ENCODE measurements at places on chromosomes 4 and X.

- no peak for DNase-seq
These were observed 461.7 kb downstream of the RAPGEF2 start for GRCh38 chr4:159564615-159565014.

- DNase-seq: no peak
These were observed 11.2 kb downstream of the HNRNPD start for GRCh38 chr4:82362565-82362964.

- no peak for DNase-seq
These were observed 85.0 kb upstream of the FAM241A start for GRCh38 chr4:112060212-112060611.

GRCh38 chr4:164894702-164895101, 17.7 kb downstream of the APELA start:
- no peak for DNase-seq

GRCh38 chrX:49958727-49959485, 36.5 kb downstream of the CLCN5 start:
- DNase-seq: no peak

GRCh38 chrX:85906399-85906798, 141.0 kb downstream of the CHM start:
- DNase-seq: no peak

DNA sequence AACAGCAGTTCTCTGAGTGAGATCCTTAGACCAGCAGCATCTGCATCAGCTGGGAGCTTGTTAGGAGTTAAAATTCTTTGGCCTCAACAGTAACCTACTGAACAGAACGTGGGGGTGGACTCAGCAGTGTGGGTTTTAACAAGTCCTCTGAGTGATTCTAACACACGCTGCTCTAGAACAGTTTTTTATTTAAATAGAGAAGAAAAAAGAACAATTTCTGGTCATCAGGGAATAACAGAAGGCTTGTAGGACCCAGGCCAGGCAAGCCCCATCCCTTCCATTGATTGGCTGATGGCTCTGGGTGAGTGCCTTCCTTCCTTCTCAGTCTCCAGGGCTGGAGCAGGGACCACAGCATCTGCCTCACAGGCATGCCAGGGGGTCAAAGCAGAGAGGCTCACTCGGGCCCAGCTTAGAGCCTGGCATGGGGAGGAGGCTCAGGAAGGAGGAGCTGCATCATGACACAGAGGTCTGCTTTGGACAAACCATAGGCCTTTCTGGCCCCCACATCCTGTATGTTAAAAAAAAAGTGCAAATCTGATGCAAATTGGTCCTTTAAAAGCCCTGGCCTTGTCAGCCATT, 56.7 kb downstream of the JAKMIP1 start:
- no peak for DNase-seq

- DNase-seq: no peak
These were observed 54.4 kb downstream of the KLHL13 start for GRCh38 chrX:118062048-118062789.

- DNase-seq: no peak
These were observed 37.3 kb downstream of the CASP6 start for GRCh38 chr4:109665783-109666485.

- no peak for DNase-seq
These were observed 12.4 kb upstream of the RADX start for GRCh38 chrX:106599411-106599810.

- no peak for DNase-seq
These were observed 76.9 kb downstream of the MAGEB10 start for GRCh38 chrX:27884654-27885053.

DNA sequence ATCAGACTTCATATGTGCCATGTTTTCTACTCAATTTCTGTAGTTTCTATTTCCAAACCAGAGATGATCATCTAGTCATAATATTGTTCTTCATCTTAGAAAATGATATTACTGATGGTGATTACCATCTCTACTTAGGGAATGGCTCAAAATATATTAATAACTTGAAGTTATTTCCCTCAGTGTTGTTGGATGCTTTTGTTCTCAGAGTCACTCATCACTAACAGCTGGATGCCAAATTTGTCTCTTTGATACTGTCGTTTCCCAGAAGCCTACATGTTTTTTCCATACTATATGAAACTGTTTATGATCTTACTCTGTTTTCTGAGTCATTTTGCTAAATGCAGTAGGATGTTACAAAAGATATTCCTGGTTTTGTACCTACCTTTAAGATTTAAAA, 8.9 kb downstream of the PGAM4 start:
- DNase-seq: no peak

DNA sequence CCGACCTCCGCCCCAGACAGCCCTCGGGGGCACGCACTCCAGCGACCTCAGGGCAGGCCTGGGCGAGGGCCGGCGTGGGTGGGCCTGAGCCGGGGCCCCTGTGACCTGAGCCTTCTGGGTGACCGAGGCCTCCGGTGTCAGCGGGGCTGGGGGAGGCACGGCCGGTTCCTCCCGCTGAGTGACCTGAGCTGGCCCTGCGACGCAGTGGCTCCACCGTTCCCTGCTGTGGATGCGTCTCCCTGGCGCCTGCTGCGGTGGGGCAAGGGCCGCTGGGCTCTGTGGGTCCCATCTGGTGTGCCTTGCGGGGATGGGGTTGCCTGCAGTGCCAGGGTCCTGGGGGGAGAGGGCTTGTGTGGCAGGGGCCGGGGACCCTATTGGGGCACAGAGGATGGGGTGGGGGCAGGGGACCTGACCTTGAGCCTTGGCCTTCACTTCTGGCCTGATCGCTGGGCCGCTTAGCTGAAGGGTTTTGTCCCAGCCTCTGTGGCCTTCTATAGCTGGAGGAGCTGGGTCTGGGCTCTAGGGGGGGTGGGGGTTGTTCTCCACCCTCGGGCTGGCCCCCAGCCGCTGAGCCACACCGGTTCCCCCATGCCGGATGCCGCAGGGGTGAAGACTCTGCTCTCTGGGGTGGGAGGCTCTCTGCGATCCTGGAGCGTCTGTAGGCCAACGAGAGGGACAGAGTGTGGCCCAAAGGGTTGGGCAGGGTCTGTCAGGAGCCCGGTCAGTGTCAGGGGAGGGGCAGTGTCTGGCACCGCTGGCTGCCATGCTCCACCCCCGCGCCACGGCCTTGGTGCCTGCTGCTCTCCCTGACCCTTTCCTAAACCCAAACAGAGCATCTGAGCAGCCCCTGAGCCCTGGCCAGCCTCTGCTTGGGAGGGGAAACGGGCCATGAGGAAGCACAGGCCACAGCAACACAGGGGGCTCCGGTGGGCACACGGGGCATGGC, 2.3 kb downstream of the NAT8L start:
- DNase-seq: no peak

DNA sequence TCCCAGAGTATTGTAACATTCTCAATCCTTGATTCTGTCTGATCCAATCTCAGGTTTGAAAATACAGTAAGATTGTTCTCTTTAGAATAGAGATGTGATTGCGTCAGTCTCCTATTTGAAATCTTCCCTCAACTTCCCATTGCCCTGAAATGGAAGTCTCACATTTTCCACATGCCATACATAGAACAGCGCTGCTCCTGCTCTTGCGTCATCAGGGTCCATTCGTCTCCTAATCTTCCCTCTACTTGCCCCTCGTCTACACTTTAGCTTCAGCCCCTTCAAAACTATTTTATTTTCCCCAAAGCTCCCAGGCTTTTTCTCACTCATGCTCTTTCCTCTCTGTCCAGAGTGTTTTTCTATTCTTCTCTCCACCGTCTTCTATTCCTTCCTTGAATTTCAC, 301.7 kb upstream of the MAGEB2 start:
- DNase-seq: no peak

GRCh38 chr4:112279025-112279881, 6.5 kb downstream of the TIFA start:
- no peak for DNase-seq

DNA sequence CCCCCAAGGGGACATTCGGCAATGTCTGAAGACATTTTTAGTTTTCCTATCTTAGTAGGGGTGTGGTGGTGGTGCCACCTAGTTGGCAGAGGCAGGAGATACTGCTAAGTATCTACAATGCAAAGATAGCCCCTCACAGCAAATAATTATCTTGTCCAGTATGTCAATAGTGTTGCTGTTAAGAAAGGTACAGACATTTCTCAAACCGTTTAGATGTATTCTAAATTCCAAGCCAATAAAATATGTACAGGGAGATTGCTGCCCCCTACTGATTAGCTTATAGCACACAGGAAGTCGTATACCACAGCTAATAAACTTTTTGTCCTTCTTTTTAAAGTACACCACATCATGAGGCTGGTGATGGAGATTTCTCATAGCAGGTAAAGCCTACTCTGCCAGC, 260.5 kb downstream of the TMA16 start:
- DNase-seq: no peak

DNA sequence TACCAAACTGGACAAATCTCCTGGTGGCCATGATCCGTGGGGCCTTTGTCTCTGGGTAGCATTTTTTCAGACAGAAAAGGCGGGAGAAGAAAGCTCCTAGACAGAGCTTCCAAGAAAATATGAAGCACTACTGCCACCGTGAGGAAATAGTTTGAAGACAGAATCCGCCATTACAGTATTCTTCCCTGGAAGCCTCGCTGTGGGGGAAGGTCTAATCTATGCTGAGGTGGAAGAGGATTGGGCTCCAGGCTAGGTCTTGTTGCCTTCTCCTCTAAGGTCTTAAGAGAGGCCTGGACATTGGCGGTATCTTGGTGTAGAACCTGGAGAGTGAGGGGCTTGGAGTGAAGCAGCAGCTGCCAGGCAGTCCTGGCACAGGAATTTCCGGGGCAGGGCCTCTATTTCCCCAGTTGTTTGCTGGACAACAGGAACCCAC, 218.9 kb downstream of the OR13H1 start:
- no peak for DNase-seq

- no peak for DNase-seq
These were observed 985.1 kb upstream of the SLIT2 start for GRCh38 chr4:19266566-19266965.

DNA sequence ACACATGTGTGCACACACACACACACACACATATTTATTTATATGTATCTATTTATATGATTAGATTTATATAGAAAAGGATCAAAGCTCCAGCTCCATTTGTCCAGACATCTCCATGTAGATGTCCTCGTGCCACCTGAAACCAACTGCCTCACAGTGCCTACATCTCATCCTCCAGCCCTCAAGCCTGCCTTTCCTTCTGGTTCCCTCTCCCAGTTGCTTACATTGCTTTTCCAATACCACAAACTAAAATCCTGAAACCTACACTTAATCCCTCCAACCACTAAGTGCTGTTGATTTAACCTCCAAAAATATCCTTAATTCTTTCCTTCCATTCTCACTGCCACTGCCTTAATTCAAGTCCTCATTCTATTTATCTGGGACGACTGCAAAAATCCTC, 51.4 kb downstream of the STBD1 start:
- no peak for DNase-seq

- DNase-seq: no peak
These were observed 82.7 kb downstream of the MXRA5 start for GRCh38 chrX:3263681-3264126.

DNA sequence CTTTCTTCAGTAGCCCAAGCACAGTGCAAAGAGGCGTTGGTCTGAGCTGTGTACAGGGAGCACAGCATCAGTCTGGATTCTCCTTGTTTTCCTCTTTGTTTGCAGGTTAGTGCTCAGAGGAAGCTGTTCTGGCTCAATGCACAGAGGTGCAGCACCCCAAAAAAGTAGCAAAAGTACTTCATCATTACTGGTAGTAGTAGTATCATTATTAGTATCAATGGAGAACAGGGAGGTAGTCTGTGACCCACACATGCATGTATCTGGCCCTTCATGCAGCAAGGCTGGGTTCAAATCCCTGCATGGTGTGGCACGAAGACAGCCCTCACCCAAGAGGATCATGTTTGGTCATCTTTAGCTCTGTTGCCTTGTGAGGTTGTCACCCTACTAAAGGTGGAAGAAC, 68.7 kb downstream of the CXXC4 start:
- DNase-seq: no peak

GRCh38 chr4:13541176-13541604, 3.1 kb downstream of the NKX3-2 start:
- DNase-seq: no peak

DNA sequence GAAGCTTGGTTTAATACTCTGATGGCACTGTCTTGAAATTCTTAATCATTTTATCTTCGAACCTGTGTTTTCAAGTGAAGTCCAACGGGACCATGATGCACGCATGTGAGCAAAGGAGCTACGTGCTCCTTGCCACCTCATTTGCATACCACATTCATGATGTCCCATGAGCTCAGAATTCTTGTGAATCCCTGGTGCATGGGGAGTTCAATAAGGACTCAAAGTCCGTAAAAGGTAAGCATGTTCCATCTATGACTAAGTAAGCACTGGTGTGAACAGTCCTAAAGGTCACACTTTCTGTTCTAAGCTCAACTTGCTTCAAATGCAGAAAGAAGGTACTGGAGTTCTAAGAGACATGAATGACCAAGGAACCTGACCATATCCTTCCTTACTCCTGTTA, 13.1 kb upstream of the GPM6B start:
- DNase-seq: no peak

DNA sequence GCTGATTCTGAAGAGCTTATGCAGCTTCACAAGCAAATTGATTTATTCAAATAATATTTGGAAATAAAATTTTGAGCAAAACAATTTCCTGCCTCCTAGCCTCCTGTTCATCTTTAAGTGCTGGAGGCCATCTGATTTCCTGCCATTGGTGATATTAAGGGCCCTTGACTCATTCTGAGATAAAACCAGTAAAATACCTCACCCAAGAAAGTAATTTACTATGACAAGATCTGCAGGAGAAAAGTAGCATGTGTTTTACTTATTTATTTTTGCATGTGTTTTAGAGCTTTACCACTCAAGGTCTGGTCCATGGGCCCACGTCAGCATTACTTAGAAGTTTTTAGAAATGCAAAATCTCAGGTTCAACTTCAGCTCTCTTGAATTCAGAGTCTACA, 67.7 kb downstream of the DCLK2 start:
- no peak for DNase-seq

DNA sequence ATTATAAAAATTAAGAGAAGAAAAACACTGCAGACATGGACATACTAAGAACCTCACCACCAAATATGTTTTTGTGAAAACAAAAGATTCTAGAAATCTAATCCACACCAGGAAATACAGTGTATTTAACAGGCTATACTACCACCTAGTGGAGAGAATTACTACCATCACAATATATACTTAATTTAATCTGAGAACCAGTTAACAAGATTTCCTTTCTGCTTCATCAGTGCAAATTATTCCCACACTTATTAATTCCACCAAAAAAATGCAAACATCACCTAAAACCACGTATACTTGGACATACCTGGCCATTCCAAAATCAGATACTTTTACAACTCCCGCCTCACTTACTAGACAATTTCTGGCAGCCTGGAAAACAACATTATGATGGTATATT, 7.0 kb upstream of the TXK start:
- DNase-seq: no peak

DNA sequence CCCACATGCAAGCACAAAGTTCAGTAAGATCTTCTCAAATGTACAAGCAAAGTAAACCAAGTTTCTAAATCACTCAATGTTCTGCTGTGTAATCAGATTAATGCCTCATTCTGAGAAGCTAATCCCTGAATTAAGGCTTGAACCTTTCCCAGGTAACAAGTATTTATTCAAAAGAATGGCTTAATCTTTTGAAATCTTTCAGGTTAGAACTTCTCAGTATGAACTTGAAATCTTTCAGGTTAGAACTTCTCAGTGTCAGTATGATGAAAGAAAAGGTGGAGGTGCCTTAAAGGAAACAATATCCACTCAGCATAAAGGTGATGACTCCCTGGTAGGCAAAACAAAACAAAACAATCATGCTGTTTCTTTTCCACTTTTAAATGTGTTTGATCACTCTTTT, 29.0 kb downstream of the TMPRSS11B start:
- DNase-seq: no peak

GRCh38 chrX:15146515-15146914, 123.4 kb downstream of the ASB9 start:
- DNase-seq: no peak

GRCh38 chr4:110618581-110619462, 4.1 kb downstream of the PITX2 start:
- DNase-seq: no peak
